Mesenchymal stem cell (in vitro differentiated cells and primary cell): ENCODE measurements at places on chromosomes 16 and 17.

- DNase-seq, result peak; percentile 55
Measured at GRCh38 chr17:1645207-1646171, at the start of gene SCARF1. Gene SCARF1, minus strand, starts transcription at chr17:1645732. Its CDS starts 35 bp downstream, at chr17:1645697.

GRCh38 chr16:52912565-52913173, 140.0 kb downstream of the CHD9NB start:
- peak; percentile 31 for DNase-seq

GRCh38 chr17:48484850-48485249, 46.0 kb downstream of the HOXB1 start:
- peak; percentile 90 for DNase-seq

- no peak for DNase-seq
Measured at GRCh38 chr16:58709333-58709732, 24.8 kb upstream of the SLC38A7 start.

- no peak for DNase-seq
Measured at GRCh38 chr16:53598511-53599275, 95.7 kb upstream of the AKTIP start.

DNA sequence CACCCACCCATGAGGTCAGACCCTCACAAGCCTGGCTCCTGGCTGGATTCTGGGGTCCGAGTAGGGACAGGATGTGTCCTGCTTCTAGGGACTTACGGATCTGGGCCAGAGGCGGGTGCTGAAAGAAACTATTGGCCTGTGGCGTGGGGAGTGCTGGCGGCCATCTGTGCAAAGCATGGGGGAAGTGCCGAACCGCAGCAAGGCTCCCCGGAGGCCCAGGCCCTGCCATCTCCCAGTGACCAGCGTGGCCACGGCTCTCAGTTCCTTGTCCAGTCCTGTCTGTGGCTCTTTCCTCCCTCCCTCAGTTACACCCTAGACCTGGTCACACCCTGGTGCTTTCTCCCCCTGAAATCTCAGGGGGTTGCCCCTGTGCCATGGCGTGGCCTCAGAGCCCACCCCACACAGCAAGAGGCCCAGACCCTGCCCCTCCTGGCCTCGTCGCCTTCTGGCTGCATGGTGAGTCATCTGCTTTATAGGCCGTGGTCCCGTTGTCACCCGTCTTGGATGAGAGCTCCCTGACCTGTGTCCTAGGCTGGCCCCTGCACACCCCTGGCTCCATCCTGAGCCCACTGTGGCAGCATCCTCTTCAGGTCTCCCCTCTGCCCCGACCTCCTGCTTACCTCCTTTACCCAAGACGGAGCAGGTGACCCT, 54.5 kb downstream of the PRMT7 start:
- DNase-seq, result no peak

GRCh38 chr16:31427441-31428278, 500 bp downstream of the COX6A2 start:
- no peak for DNase-seq

GRCh38 chr16:74439685-74440084, 18.4 kb upstream of the CLEC18B start:
- no peak for DNase-seq

DNA sequence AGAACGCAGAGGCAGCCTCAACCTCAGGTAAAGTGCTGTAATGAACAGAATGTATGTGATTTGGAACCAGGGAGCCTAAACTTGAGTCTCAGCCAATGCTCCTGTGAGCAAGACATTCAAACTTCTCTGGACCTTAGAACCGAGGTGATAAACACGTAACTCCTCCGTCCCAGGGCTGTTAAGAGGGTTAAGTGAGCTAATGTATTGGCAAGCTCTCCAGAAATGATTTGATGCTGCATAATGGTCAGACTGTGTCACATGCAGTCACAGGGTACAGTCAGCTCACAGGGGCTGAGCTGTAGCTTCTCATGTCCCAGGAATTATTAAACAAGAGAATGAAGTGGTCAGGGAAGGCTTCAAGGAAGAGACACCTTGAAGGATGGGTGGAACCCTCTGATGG, 10.0 kb upstream of the SLC4A1 start:
- peak; percentile 22 for DNase-seq

- DNase-seq, result no peak
Measured at GRCh38 chr16:3025032-3026002, 1.5 kb downstream of the THOC6 start.

GRCh38 chr16:84836234-84836647, 16.5 kb downstream of the CRISPLD2 start:
- DNase-seq, result peak; percentile 99

GRCh38 chr17:72332367-72332766, 211.5 kb downstream of the SOX9 start:
- peak; percentile 28 for DNase-seq

- DNase-seq, result peak; percentile 86
Measured at GRCh38 chr17:78925234-78925633, at the start of gene TIMP2. Gene TIMP2, minus strand, starts transcription at chr17:78925387. Its CDS starts 299 bp downstream, at chr17:78925088.

DNA sequence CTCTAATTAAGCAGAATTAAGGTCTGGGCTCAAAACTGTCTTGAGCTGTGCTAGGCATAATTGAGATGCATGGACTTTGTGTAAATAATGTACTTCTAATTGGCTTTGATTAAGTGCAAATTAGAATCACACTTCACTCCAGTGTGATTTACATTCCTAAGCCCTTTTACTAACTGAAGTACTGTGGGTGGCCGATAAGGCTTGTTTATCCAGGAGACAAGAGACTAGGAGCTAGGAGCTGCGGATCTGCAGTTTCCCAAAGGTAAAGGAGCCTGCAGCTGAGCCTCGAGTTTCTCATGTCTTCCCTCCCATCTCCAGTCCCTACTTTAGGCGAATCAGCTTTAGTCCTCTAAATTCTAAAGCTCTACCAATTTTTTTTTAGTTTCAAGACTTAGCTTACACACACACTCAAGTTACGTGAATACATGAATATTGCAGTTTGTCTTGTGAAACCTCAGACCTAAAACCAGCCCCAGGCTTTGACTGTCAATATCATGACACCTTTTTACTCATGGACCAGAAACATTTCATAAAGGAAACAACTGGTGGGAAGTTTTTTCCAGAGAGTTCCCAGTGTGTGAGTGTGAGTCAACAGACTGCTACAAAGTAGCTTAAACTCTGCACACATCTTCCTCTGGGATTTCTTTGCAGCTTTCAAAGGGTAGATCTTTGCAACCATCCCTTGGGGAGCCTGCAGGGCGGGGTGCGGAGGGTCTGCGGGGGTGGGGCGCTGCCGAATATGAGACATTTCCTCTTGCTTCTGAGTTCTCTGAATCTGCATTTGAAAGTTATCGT, 113.9 kb upstream of the TBX2 start:
- DNase-seq, result peak; percentile 97

GRCh38 chr17:72104164-72104862, 16.5 kb upstream of the SOX9 start:
- DNase-seq, result no peak

GRCh38 chr16:29112755-29113347, 128.0 kb downstream of the LAT start:
- no peak for DNase-seq

- DNase-seq, result no peak
Measured at GRCh38 chr17:79224903-79225302, 150.3 kb downstream of the ENGASE start.

DNA sequence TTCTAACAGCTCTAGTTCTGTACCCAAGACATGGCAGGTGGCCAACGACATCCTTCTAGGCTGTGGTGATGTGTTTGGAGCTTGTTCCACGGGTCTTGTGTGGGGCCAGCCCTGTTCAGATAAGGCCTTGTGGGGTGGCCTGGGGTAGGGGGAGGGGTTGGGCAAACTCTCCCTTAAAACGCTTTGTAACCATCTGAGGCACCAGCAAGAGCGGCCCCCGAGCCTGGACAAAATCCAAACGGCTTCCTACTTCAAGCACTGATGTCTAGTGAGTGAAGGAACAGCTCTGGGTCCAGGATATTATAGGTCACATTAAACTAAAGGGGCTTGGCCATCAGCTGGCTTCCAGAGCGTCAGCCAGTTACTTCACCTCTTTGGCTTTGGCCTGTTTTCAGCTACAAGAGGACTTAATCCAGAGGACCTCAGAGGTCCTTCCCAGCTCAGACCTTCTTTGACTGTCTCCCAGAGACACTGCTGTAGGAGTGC, 11.9 kb downstream of the SERPINF1 start:
- no peak for DNase-seq

DNA sequence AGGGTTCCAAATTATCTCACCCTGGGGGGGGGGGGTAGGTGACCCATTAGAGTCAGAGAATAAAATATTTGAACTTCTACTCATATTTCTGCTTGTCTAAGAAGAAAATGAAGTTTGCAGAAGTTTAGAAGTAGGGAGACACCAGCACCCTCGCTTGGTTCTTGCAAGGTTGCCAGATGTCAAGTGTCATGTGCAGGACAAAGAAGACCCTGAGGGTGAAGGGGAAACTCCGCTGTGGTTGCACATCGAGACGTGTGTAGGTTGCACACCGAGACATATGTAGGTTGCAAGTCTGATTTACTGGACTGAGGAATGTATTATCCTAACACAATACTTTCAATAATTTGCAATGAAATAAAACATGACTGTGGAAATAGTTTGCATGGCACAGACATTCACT, 42.4 kb upstream of the IRF8 start:
- DNase-seq, result no peak

DNA sequence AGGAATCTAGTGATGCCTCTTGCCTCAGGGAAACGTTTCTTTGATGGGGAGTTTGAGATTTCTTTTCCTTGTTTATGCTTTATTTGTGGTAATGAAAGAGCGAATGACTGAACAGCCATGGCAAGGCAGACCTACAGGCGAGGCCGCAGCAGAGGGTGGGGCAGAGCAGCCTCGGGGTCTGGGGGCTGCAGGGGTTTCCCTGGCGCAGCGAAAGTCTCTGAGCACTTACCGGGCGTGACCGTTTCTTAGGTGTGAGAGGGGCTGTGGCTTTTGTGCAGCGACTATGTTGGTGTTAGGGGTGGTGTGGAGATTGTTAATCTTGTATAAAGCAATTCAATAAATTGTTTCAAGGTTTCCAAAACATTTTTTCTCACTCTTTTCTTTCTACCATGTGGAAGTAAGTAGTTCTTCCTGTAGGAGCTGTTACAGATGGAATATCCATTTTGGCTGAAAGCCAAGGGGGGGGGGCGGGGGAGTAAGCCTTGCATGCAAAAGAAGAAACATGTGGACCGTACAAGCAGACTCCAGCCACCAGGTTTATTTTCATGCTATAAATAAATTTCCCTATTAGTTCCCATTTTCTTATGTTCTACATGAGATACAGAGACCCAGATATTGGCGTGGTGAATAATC, 34.8 kb downstream of the UBN1 start:
- DNase-seq, result peak; percentile 33

DNA sequence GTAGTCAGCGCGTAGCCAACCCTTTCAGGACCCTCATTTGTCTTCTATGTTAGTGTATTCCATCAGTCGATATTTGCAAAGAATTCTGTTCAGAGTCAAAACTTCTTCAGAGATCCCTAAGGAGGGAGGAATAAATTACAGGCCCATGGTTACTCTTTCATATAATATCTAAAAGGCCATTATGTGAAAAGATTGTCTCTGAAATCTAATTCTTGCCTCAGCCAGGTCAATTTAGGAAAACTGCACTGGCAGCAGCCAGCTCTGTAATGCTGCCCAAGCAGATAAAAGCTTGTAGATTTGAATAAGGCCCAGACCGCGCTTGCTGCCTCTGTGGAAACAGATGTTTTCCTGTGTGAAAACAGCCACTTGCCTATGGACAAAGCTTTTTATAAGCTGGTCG, 379.8 kb downstream of the CNTNAP4 start:
- DNase-seq, result no peak

DNA sequence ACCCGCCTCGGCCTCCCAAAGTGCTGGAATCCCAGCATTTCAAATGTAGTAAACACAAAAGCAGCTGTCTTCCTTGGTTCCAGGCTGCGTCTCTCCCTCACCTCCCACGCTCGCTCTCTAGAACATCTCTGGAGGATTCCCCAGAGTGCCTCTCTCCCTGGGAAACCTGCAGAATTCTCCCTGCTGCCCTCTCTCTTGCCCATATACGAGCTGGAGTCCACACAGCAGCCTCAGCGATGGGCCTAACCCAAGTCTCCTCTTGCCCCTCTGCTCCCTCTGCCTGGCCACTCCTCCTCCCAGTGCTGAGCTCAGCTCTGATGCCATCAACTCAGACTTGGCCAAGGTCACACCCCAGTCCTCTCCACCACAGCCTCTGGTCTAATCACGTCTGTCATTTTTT, 10.6 kb downstream of the GPRC5B start:
- no peak for DNase-seq

- no peak for DNase-seq
Measured at GRCh38 chr17:35448899-35449227, 297 bp upstream of the SLFN13 start.

DNA sequence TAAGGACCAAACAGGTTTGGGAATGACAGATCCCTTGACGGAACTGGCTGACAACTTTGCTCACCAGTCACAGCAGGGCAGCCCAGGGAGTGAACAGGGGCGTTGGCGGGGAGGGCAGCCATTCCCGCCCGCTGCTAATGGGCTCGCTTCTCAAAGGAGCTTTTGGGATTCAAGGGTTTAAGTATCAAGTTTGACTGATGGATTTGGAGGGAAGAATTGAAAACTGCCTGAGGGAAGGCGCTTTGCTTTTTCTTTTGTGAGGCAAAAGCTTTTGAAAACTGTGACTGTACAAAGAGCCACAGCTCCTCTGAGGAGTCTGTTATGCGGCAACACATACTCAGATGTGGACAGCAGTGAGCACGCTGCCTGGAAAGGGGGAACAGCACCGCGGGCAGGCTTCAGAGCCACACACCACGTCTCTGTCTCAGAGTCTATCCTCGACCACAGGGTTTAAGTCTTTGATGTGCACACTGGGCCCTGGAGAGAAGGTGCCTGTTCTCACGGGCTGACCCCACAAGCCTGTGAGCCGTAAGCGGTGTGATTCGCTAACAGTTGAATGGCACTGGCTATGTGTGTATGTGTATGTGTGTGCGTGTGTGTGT, 79.9 kb upstream of the HSBP1 start:
- no peak for DNase-seq

- no peak for DNase-seq
Measured at GRCh38 chr16:2596747-2597559, 59.1 kb downstream of the PDPK1 start.

- peak; percentile 99 for DNase-seq
Measured at GRCh38 chr16:64440421-64440831, 681.4 kb downstream of the CDH11 start.

- no peak for DNase-seq
Measured at GRCh38 chr16:49700251-49701064, 155.5 kb downstream of the ZNF423 start.

- peak; percentile 98 for DNase-seq
Measured at GRCh38 chr17:41697122-41697962, 8.7 kb downstream of the EIF1 start.

GRCh38 chr17:49975531-49975930, 6.5 kb downstream of the DLX4 start:
- no peak for DNase-seq

- peak; percentile 58 for DNase-seq
Measured at GRCh38 chr16:89670496-89671431, 13.1 kb downstream of the SPATA33 start.

DNA sequence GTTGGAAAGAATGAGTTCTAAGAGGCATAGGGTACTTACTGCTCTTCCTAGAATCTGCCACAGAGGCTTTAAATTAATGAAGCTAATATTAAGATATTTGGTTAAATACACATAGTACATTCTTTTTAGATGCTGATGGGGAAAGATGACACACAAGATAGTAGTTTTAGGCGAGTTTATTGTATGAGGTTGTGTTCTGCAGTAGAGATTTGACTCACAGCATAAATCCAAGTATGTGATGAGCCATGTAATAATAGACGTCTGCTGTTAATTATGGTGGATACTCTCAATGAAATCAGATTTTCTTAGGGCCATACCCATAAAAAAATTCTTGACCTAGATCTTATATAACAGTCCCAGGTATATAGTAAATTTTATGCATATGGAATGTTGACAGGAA, 8.0 kb downstream of the TNRC6C start:
- DNase-seq, result no peak

- DNase-seq, result peak; percentile 36
Measured at GRCh38 chr17:68290268-68290954, 516 bp downstream of the SLC16A6 start.

- DNase-seq, result no peak
Measured at GRCh38 chr16:31168848-31169247, 11.1 kb upstream of the FUS start.
